ENCODE measurements at places on chromosomes 12 and 14. TPM values are rescaled to one million over a fixed set of nuclear protein-coding genes. Genes with fewer than 3 reads are reported as not detected.
A peak's percentile ranks its signal among the peaks of the same experiment; 100 is the strongest.

DNA sequence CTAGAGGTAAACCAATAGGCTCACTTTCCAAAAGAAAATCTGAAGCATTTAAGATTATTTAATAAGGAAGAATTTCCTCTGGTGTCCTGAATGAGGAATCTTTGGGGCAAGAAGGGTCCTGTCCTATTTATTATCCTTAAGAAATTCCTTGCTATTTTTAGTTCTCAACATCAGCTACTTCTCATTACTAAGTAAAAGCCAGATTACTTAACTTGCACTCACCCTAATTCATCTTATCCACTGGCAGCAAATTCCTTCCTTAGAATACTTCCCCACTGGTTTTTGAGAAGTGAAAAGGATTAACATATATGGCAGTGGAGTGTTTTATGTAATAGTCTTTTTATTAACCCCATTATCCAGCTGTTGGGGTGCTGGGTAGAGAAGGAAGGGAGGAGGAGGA is 767.7 kb downstream of the DIO2 start:
- no peaks in the 10 kb centered on the region for H3K27me3 ChIP-seq
- DNase-seq, result no peak
- no peaks in the 10 kb centered on the region for H3K36me3 ChIP-seq
- no peak overlapping the region for H3K4me3 ChIP-seq
- H3K27ac ChIP-seq, result no peak overlapping the region

DNA sequence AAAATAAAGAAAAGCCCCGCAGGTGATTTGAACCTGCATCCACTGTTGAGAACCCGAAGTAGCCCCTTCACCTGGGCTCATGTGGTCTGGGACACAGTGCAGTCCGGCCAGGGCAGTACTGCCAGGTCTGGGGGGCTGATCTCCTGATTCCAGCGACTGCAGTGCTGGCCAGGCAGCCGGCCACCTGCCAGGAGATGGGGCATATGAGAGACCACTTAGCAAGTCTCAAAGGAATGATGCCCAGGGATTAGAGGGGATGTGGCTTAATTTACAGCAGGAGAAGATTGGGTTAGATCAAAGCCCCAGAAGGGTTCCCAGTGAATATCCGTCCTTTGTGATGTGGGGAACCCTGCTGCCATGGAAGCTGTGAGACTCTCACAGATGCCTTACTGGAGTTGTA is 113.3 kb downstream of the PRMT8 start:
- H3K36me3 ChIP-seq, result peaks cover 4% of the 10 kb centered on the region
- H3K27me3 ChIP-seq, result peaks cover 13% of the 10 kb centered on the region
- DNase-seq, result no peak
- H3K27ac ChIP-seq, result no peak overlapping the region

DNA sequence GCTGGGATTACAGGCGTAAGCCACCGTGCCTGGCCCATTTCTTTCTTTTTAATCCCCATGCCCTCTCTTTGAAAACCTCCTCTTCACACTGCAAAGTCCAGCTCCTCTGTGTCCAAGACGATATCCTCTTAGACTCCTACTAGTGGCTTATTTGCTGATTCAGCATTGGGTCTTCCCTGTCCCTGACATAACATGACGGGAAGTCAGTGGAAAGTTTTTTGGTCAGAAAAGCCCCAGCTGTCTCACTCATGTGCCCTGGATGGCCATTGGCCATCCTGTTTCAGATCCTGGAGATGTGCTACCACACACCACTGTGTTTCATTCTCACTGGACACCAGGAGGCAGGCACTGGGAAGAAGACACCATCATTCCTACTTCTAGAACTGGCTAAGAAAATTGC is 102.6 kb upstream of the MED13L start:
- peaks cover 4% of the 10 kb centered on the region for H3K4me1 ChIP-seq
- H3K36me3 ChIP-seq, result no peaks in the 10 kb centered on the region
- H3K27me3 ChIP-seq, result peaks cover 4% of the 10 kb centered on the region
- H3K4me3 ChIP-seq, result no peak overlapping the region

Gene DGLUCY
- 30.1 TPM for total RNA-seq

DNA sequence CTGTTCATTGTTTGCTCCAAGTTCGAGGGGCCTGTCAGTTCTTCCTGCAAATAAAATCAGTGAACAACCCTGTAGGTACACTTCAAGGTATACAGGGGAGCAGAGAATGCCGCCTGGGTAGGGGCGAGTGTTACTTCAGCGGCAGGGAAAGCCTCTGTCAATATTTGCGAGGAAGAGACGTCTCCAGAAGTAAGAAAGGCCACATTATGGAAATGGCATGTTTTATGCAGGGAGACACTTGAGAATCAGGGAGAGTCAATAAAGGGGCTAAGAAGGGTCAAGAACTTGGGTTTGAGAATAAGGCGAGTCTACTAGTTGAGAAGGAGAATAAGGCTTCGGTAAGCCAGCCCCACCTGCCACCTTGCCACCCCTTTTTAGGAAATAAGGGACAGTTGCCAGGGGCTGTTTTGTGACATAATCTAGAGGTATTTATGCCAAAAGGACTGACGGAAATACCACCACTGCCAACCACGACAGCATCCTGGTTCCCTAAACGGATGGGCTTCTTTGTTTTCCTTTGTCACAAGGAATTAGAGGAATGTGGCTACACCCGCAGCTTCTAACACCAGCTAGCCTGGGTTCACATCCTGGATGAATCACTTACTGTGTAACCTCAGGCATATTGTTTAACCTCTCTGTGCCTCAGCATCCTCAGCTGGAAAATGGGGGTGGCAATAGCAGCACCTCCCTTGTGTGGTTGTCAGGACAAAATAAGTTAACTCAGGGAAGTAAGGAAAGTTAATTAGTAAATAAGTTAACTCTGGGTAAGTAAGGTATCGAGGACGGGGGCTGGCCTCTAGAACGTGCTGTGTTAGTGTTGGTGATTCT is 67.7 kb downstream of the EID3 start:
- H3K27ac ChIP-seq, result no peak overlapping the region
- H3K4me3 ChIP-seq, result no peak overlapping the region
- no peaks in the 10 kb centered on the region for H3K27me3 ChIP-seq
- H3K4me1 ChIP-seq, result peaks cover 11% of the 10 kb centered on the region

DNA sequence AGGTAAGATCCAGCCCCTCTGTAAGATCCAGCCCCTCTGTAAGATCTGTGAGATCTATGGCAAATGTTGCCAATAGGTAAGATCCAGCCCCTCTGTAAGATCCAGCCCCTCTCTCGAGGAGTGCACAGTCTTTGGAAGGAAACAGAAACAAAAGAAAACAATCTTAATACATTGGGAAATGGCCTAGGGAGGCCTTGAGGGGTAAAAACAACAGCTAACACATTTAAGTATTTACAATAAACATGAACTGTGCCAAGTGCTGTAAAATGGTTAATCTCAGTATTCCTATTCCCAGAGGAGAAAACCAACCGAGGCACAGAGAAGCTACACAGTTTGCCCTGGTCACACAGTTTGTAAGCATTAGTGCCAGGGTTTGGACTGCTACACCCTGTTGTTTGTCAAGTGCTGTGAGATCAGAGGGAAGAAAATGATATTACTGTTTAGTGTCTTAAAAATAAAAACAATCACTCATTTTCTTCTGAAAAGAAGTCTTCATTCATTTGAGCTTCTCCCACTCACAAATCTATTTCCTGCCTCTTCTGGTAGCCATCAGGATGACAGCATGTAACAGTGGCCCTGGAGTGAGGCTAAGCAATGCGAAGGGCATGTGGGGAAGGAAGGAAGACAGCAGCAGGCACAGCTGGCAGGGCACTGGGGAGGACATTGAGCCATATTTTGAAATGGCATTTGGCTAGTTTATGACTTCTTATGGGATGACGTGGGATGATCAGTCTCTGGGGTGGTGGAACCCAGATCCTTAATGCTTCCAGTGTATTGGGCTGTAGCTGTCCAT is 118.7 kb upstream of the PTPRQ start:
- no peak overlapping the region for H3K4me3 ChIP-seq
- no peaks in the 10 kb centered on the region for H3K27me3 ChIP-seq
- H3K4me1 ChIP-seq, result no peaks in the 10 kb centered on the region

Gene LRP1-AS
- total RNA-seq, result not detected

Gene GRIN2B
- not detected for total RNA-seq

- H3K4me3 ChIP-seq, result no peak overlapping the region
- no peaks in the 10 kb centered on the region for H3K36me3 ChIP-seq
- DNase-seq, result no peak
- no peaks in the 10 kb centered on the region for H3K4me1 ChIP-seq
Observed at GRCh38 chr12:47591795-47592194, 114.0 kb downstream of the RPAP3 start.

- no peak overlapping the region for H3K27ac ChIP-seq
- H3K4me3 ChIP-seq, result no peak overlapping the region
- no peak for DNase-seq
Observed at GRCh38 chr12:55385891-55386290, 14.4 kb upstream of the OR6C65 start.

DNA sequence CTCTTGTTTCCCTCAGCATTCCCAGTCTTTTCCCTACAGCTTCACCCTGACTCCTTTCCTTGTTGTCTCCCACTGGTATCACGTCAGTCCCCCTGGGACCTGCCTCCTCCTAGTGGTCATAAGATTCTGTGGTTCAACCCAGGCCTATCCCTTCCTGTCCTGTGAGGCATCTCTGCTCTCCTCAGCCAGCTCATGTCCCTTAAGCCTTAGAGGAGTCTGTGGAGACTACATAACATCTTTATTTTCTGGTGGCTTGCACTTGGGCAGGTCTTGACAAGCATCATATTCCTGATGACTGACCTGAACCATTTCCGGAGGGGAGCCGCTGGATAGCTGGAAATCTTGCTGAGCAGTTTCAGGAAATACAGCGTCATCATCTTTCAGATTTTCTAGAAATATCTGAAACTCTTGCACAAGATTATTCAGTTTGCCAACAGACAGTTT is 688 bp downstream of the C12orf71 start:
- H3K4me3 ChIP-seq, result no peak overlapping the region
- no peaks in the 10 kb centered on the region for H3K36me3 ChIP-seq
- no peaks in the 10 kb centered on the region for H3K27me3 ChIP-seq

DNA sequence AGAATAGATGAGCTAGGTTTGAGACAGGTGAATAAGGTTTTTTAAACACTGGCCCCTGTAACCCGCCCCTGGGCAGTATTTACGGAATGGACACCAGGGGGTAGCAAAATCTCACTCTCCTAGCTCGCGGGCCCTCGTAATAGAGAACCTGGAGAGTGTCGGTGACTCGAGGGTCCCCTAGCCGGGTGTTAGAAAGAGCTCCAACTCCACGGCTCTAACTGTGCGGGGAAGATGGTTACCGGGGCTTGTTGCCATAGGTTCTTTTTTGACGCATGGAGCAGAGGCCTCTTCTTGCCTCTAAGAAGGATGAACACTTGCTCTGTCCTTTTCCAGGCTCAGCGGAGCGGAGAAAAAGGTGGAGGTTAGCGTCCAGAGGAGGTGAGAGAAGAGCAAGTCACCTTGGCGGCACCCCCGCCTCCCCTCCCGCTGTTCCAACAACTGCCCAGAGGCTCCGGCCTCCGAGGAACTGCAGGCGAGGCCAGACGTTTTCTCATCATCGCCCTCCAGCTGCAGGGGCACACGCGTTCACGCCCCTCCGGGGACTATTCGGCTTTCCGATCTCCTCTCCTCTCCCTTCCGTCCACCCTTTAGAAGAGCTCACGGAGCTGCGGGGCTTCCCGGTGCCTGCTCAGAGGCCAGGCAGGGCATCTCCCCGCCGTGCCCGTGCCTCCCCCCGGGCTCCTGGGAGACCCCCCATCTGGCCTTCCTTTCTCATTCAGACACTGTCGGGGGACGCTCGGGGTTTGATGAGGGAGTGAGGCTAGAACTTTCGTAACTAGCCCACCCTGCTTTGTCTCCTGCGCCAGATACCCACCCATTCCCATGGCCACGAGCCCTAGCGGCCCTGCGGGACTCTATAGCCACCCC is 1.4 kb upstream of the ARHGEF40 start:
- DNase-seq, result peak; percentile 82
- H3K27me3 ChIP-seq, result peaks cover 81% of the 10 kb centered on the region
- peak overlapping the region; percentile 73 for H3K4me3 ChIP-seq
- H3K36me3 ChIP-seq, result peaks cover 1% of the 10 kb centered on the region
- no peak overlapping the region for H3K27ac ChIP-seq
- peaks cover 33% of the 10 kb centered on the region for H3K4me1 ChIP-seq

- peaks cover 13% of the 10 kb centered on the region for H3K4me1 ChIP-seq
- no peak for DNase-seq
- H3K4me3 ChIP-seq, result no peak overlapping the region
- H3K27ac ChIP-seq, result no peak overlapping the region
- peaks cover 22% of the 10 kb centered on the region for H3K27me3 ChIP-seq
Observed at GRCh38 chr14:74567646-74568379, 44.2 kb downstream of the LTBP2 start.

DNA sequence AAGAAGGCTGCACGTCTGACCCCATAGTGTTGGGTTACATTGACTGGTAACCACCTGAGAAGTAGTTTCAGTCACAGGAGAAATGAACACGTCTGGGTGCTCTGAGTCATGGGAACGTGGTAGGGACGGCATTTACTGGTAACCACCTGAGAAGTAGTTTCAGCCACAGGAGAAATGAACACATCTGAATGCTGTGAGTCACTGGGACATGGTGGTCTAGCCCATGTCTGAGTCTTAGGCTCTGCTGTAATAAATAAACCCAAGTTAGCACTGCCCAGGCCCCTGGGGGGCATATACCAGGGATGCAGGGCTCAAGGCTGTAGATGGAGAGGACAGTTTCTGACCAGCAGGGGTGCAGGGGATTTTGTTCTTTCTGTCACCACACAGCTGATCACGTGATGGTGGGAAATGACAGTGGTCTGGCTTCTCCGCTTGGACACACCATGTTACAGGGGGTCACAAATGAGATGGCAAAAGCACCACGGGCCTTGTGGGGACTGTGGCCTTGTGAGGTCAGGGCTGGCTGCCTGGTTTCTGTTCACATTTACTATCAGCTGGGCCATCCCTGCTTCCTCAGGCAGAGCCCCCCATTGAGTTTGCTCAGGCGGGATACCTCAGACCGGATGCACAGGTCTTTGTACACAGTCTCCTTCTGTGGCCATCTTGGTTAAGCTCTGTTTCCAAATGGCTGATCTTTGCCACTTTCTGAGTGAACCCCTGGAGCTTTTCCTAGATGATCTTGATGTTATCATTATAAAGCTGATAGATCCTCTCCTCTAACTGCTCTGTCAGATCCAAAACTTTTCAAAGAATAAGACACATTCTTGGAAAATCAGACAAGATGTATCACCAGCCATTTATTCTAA is 9.8 kb upstream of the C12orf42 start:
- H3K36me3 ChIP-seq, result no peaks in the 10 kb centered on the region
- peaks cover 14% of the 10 kb centered on the region for H3K27me3 ChIP-seq
- DNase-seq, result peak; percentile 85
- peak overlapping the region; percentile 73 for H3K27ac ChIP-seq

DNA sequence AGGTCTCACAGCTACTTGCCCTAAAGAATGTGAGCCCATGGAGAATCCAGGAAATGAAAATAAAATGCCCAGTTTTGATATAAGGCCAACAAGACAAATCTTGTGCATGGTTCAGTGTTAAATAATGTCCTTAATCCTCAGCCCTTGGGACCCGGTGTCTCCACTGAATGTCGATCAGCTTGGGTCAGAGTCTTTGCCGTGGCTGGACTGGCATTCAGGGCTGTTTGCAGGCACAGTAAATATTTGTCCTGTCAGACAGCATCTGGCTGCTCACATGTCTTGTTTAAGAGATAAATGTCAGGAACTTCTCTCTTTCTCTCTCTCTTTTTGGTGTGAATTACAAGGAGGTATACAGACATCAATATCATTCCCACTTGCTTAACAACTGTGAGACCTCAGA is 452.5 kb downstream of the FUT8 start:
- H3K27ac ChIP-seq, result peak overlapping the region; percentile 4
- peaks cover 2% of the 10 kb centered on the region for H3K36me3 ChIP-seq
- no peaks in the 10 kb centered on the region for H3K27me3 ChIP-seq
- peak overlapping the region; percentile 13 for H3K4me3 ChIP-seq
- no peak for DNase-seq

Gene ZCCHC8
- total RNA-seq, result 41.4 TPM

Data from activated CD4-positive, alpha-beta T cell treated with anti-CD3 and anti-CD28 coated beads, Interleukin-2, amount 10 ng/mL, durations not matched to agents 24 days and 14 days (primary cell).